ENCODE measurements at places on chromosomes 5 and 9. TPM values are rescaled to one million over a fixed set of nuclear protein-coding genes. Genes with fewer than 3 reads are reported as not detected.

SLC34A1 gene
- not detected for total RNA-seq

PIP5K1B gene
- not detected for total RNA-seq

GNA14 gene
- not detected for total RNA-seq

NUP155 gene
- 17.8 TPM for total RNA-seq

SLC36A1 gene
- 9.6 TPM for total RNA-seq
